Heart right ventricle (tissue), 16 donors: ENCODE measurements at places on chromosomes 6 and 20. TPM values are rescaled to one million over a fixed set of nuclear protein-coding genes. Genes with fewer than 3 reads are reported as not detected.

PRDM13 gene
- polyA plus RNA-seq: not detected

SAPCD1 gene
- 1.9 TPM for polyA plus RNA-seq

DNA sequence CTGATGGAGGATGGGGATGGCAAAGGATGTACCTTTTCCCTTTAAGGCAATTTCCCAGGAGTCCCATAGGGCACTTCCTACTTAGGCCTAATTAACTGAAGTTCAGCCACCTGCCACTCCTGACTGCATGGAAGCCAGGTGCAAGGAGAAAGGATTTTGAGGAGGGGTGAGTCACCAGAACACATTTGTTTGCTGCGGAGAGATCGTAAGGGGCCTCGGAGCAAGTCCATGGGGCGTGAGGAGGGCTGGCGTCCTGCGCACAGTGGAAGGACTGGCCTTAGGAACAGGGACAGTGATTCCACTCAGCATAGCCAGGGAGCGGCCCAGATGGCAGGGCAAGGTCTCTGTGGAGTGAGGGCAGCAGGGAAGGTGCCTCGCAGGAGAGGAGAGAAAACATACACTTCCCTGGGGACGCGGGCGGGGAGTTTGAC is 11.8 kb upstream of the MAP1LC3A start:
- H3K27me3 ChIP-seq: no peaks in the 10 kb centered on the region
- H3K36me3 ChIP-seq: peaks cover 6% of the 10 kb centered on the region
- no peak for DNase-seq
- no peak overlapping the region for H3K4me3 ChIP-seq

KCNK16 gene
- not detected for polyA plus RNA-seq

SLC4A11 gene
- polyA plus RNA-seq: 0.51 TPM

GPX5 gene
- polyA plus RNA-seq: not detected

RSPO4 gene
- polyA plus RNA-seq: not detected

C20orf173 gene
- polyA plus RNA-seq: not detected

DNA sequence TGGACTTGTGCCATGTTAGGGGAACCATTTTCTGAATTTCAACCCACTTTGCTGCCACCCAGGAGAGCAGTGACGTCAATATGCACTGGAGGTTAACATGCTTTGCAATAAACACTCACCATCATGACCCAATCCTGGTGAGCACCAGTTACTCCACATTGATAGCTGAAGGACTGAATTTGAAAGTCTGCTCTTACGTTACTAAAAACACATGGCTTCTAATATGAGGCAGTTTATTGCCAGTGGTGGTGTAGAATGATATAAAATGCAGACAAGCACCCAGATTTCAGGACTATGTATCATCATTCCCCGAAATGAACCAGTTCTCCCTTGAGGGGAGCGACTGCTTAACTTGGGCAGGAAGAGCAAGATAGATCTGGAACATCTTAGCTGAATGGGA is 23.8 kb downstream of the RFPL4B start:
- H3K27me3 ChIP-seq: peaks cover 19% of the 10 kb centered on the region
- no peaks in the 10 kb centered on the region for H3K36me3 ChIP-seq
- DNase-seq: no peak
- H3K27ac ChIP-seq: no peak overlapping the region
- H3K4me1 ChIP-seq: no peaks in the 10 kb centered on the region
- H3K4me3 ChIP-seq: no peak overlapping the region

- H3K27me3 ChIP-seq: no peaks in the 10 kb centered on the region
- DNase-seq: no peak
- H3K36me3 ChIP-seq: no peaks in the 10 kb centered on the region
- H3K27ac ChIP-seq: no peak overlapping the region
These were observed 148.0 kb downstream of the EPM2A start for GRCh38 chr6:145587334-145587733.

GRCh38 chr6:109304284-109305015 is 77.8 kb downstream of the CD164 start:
- H3K4me1 ChIP-seq: peaks cover 38% of the 10 kb centered on the region
- no peak overlapping the region for H3K4me3 ChIP-seq
- H3K27me3 ChIP-seq: no peaks in the 10 kb centered on the region
- no peaks in the 10 kb centered on the region for H3K36me3 ChIP-seq
- no peak for DNase-seq

DNA sequence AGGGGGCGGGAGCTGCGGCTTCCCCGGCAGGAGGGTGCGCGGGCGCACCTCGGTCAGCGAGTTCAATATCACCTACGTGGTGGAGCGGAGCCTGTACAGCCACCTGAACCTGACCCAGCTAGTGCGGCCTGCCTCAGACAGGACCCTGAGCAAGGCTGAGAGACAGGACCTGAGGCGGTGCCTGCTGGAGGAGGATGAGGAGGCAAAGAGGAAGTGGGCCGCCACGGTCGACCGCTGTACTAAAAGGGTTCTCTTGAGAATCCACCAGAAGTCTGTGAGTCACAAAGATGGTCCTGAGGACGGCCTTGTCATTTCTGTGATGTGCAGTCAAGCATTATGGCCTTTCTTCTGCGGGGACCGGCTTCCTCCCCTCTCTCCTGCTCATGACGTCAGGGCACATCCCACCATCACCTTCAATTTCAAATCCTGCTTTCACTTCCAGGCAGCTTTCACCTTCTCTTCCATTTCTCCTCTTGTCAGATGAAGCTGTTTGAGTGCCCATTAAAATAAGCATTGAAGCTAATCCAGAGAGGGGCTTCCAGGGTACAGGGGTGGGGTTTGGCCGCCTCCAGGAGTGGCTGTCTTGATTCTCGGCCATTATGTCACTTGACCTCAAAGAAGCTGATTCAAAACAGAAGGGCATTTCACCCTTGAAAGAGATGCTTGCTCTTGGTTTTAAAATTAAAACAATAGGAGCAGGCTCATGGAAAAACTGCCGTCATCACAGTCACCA is 177.6 kb downstream of the SASH1 start:
- H3K27ac ChIP-seq: peak overlapping the region; percentile 3
- peaks cover 60% of the 10 kb centered on the region for H3K4me1 ChIP-seq
- H3K4me3 ChIP-seq: no peak overlapping the region
- H3K27me3 ChIP-seq: no peaks in the 10 kb centered on the region
- DNase-seq: no peak
- peaks cover 96% of the 10 kb centered on the region for H3K36me3 ChIP-seq

DNA sequence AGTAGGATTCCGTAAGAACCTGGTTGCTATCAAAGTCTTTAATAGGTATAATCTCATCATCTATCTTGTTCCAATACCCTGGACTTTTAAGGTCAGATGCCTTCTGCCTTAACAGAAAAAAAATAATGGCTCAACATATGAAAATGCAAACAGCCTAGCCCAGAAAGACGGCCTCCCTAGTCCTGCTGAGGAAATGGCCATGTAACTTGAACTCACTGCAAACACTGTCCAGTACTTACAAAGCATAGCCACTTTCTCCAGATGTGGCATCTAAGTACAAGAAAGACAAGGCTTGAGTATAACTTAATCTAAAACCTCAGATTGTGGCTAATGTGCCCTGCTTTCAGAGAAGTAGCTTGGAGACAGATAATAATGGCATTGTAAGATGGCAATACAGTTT is 26.5 kb downstream of the FASTKD5 start:
- DNase-seq: no peak
- H3K4me3 ChIP-seq: no peak overlapping the region
- H3K36me3 ChIP-seq: peaks cover 7% of the 10 kb centered on the region
- H3K27ac ChIP-seq: no peak overlapping the region
- peaks cover 4% of the 10 kb centered on the region for H3K4me1 ChIP-seq
- H3K27me3 ChIP-seq: no peaks in the 10 kb centered on the region

SLC22A3 gene
- polyA plus RNA-seq: 0.71 TPM

DNA sequence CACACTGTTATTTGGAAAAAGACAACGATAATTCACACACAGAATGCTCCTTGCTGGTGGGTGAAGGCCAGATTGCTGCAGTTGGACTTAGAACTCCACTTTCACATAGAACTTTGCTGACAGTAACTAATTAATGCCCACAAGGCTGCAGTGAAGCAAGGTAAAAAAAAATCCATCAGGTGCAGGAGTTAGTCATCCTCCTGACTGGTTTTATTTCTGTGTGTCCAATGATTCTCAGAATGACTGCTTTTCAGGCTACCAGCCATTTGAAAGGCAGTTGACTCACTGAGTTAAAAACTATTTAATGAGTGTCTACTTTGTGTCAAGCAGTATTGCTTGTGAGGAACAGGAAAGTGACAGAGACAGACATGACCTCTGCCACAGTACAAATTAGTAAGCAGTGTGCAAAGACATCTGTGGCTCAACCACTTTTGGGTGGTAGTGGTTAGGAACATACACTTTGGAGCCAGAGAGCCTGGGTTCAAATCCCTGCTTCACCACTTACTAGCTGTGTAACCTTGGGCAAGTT is 41.9 kb downstream of the ELOVL5 start:
- H3K4me3 ChIP-seq: no peak overlapping the region
- H3K36me3 ChIP-seq: no peaks in the 10 kb centered on the region
- H3K4me1 ChIP-seq: peaks cover 77% of the 10 kb centered on the region
- DNase-seq: no peak
- H3K27me3 ChIP-seq: no peaks in the 10 kb centered on the region

IYD gene
- not detected for polyA plus RNA-seq

SLC22A7 gene
- not detected for polyA plus RNA-seq

DNA sequence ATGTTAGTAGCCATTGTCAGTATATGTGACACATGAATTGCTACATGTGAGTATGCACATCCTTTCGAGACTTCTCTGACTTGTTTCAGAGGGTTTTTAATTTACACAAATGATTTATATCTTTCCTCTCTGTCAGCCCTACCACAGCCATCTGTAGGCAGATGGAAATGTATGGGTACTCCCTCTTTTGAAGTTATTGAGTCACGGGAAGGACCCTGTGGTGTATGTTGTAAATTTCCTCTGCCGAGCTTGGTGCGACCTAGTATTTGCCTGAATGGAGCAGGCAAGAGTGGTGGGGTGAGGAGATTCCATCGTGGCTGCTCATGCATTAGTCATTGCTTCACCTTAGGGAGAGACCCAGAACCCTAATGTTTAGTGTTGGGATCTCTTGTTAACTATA is 171.9 kb downstream of the JARID2 start:
- H3K36me3 ChIP-seq: no peaks in the 10 kb centered on the region
- H3K4me3 ChIP-seq: no peak overlapping the region
- DNase-seq: no peak
- peaks cover 6% of the 10 kb centered on the region for H3K4me1 ChIP-seq
- no peak overlapping the region for H3K27ac ChIP-seq

PHACTR1 gene
- 6.3 TPM for polyA plus RNA-seq

DNA sequence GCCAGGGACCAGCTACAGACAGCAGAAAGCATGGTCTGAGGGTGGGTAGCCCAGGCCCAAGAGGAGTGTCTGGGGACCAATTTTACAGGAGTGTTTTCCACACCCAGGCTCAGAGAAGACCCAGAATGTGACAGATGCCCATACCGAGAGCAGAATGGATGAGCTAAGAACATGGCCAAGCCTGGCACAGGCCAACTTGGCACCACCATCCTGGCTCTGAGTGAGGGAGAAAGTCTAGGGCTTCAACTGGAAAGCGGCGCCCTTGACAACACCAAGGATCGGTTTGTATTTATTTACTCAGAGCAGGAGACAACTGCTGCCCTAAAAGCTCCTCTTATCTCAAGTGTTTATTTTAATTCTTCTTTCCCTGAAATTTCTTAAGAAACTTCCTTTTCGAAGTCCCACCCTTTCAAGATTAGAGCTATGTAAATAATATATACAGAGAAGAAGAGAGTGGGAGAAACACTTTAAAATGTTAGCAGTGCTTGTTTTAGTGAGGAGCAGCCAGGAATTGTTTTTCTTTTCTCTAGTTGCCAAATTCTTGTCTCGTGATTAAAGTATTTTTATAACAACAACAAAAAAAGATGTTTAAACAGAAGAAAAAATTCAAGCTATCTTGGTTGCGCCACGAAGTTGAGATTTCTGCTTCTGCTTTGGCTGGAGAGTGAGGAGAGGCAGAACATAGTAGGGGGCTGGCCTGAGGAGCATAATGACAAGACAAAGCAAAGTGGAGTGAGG is 16.2 kb downstream of the TNXB start:
- no peak overlapping the region for H3K4me3 ChIP-seq
- no peak for DNase-seq
- H3K4me1 ChIP-seq: peaks cover 26% of the 10 kb centered on the region
- H3K36me3 ChIP-seq: peaks cover 97% of the 10 kb centered on the region

DNA sequence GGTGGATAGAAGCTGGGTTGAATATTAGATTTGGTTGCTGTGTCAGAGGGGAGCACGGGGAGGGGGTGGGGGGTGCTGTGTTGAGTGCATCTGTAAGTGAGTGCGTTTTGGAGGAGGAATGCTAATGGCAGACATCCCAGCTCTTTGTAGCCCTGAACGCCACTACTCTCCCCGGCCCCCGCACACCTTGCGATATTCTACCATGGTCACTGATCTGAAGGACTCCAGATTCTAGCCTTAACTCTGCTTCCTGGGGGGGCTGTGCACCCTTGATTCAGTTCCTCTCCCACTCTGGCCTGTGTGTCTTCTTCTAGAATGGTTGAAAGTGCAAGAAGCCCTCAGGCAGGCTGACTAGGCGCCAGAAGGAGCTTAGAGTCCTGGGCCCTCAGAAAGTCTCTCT is 7.1 kb downstream of the GLP1R start:
- no peak overlapping the region for H3K4me3 ChIP-seq
- no peak for DNase-seq
- H3K36me3 ChIP-seq: no peaks in the 10 kb centered on the region
- no peaks in the 10 kb centered on the region for H3K27me3 ChIP-seq
- H3K4me1 ChIP-seq: no peaks in the 10 kb centered on the region
- no peak overlapping the region for H3K27ac ChIP-seq

RAMACL gene
- 0.20 TPM for polyA plus RNA-seq

GRCh38 chr20:34676642-34677373 is at the start of gene PIGU:
Gene PIGU (minus strand): TSS chr20:34677092. CDS start chr20:34677085, 7 bp downstream.
- peak within 1 kb of the TSS; percentile 76 for H3K4me3 ChIP-seq
- no peaks in the 10 kb centered on the region for H3K27me3 ChIP-seq
- H3K36me3 ChIP-seq: no peaks in the 10 kb centered on the region
- DNase-seq: peak; percentile 94

DNA sequence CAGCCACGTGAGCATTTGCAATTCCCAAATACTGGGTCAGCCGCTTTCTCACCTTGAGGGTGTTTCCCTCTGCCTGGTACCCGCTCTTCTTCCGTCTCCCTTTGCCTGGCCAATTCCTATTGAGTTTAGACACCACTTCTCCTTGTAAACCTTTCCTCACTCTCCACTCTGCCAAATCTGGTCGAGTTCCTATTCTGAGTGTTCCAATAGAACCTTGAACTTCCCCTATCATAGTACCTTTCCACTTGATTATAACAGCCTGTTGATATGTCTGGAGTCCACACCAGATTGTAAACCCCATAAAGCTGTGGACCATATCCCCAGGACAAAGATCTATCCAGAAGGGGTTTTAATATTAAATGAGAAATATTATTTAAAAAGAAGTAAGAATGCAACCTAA is 36.0 kb upstream of the EDN1 start:
- H3K4me1 ChIP-seq: no peaks in the 10 kb centered on the region
- no peak overlapping the region for H3K4me3 ChIP-seq
- DNase-seq: no peak
